ENCODE measurements at places on chromosomes 2 and 18. TPM values are rescaled to one million over a fixed set of nuclear protein-coding genes. Genes with fewer than 3 reads are reported as not detected.

The TACR1 gene
- not detected for total RNA-seq

The GPR45 gene
- total RNA-seq, result not detected

The HDAC4 gene
- total RNA-seq, result 4.6 TPM

The FOXI3 gene
- not detected for total RNA-seq

GRCh38 chr2:24421668-24422067, 61.3 kb upstream of the ITSN2 start:
- DNase-seq, result peak; percentile 52

DNA sequence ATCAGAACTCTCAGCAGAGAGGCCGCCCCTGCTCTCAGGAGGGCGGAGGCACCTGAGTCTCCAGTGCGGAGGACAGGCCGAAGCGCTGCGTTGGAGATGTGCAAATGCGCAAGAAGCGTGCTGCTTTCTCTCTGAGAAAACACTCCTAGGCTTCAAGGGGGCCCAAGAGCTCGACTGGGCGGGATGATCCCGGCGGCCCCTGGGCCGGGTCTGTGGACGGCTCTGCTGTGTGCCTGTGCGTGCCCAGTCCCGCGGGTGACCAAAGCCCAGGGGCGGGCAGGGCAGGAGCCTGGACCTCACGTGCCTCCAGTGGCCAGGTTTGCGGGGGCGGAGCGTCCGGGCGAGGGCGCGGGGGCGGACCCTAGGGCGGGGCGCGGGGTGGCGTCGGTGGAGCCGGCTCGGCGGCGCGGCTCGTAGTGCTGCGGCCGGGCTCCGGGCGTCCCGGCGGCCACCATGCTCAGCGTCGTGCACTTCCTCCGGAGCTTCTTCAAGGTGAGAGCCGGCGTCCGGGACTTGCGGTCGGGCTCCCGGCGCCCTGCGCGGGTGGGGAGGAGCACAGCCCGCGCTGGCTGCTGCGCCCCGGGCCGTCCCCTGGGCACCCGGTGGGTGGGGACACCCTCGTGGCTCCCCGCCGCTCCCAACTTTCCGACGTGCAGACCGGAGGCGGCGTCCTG, at the start of gene ARHGEF4:
ARHGEF4 (plus strand) TSS at position 414 of the 674 bp plus-strand sequence; CDS start at position 454, 40 bp downstream.
- DNase-seq, result peak; percentile 42

DNA sequence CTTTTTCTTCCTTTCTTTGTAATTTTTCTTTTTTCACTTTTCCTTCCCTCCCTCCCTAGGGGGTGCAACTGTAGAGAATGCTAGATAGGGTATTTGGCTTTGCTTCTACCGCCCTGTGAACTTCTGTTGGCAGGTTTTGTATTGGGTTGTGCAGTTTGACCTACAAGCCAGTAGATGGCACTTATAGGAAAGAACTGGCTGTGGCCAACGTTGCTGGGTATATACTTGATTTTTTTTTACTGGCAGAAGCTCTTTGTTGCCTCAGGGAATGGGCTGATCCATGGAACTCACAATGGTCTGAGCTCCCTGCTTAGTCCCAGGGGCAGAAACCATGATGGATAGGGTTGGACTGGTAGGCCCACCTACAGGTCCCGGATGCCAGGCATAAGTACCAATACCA, 1019.5 kb upstream of the LRRTM1 start:
- peak; percentile 44 for DNase-seq

DNA sequence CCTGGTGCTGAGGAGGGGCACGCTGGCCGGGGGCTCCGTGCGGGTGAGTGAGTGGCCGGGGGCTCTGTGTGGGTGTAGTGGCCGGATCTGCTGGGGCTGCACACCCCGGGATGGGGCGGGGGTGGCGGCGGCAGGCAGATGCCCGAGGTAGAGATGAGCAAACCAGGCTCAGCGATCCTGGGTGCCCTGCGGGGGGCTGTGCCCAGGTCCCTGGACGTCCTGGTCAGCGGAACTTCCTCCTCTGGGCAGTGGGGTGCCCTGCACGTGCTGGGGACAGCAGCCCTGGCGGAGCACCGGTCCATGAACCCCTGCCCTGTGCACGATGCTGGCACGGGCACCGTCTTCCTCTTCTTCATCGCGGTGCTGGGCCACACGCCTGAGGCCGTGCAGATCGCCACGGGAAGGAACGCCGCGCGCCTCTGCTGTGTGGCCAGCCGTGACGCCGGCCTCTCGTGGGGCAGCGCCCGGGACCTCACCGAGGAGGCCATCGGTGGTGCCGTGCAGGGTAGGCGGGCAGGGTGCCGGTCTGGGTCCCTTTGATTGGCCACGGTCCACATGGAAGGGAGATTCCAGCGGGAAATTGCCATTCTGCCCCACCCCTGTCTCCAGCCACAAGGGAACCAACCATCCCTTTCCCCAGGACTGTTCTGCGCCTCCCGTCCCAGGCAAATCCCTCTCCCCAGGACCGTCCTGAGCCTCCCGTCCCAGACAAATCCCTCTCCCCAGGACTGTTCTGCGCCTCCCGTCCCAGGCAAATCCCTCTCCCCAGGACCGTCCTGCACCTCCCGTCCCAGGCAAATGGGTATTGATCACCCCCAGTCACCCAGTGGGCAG, 5.9 kb downstream of the NEU4 start:
- DNase-seq, result no peak

DNA sequence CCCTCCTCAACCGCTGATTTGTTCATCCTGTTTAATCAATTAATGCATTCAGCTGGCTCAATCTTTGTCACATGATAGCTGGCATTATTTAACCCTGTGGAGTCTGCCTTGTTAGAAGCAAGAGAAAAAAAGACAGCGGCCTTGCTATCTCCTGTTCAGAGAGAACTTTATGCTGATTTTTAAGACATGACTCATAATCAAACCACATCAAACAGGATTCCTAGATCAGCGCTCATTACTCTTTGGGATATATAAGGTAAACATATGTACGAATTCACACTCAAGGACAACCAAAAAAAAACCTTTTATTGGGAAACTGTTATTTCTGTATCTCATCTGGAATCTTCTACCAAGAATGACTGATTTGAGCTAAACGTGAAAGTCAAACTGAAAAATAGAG, 195.1 kb downstream of the C1D start:
- peak; percentile 84 for DNase-seq

- DNase-seq, result no peak
These were observed 62.0 kb upstream of the KLF7 start for GRCh38 chr2:207227749-207228145.

- DNase-seq, result no peak
These were observed 717.7 kb upstream of the FAM98A start for GRCh38 chr2:34316788-34317187.

Measured in RPMI7951 (cell line).